Right cardiac atrium (tissue), 5 donors: ENCODE measurements at places on chromosomes 16 and 17.
A peak's percentile ranks its signal among the peaks of the same experiment; 100 is the strongest.

DNA sequence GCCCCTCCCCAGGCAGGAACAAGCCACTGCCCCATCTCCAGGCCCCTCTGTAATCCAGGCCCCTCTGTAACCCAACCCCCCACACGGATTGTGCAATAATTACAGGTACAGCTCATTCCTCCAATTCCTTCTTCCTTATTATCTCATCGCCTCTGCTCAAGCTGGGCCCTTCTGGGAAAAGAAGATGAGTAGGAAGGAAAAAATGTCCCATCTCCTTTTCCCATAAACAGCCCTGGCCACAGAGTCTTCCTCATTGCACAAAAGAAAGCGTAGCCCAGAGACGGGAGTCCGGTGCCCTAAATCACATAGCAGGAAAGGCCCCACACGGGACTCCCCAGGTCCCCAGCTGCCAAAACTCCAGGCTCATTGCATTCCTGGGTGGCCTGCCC, 3.6 kb upstream of the LITAFD start:
- no peak for DNase-seq

GRCh38 chr17:39118674-39119419, 32.6 kb downstream of the PLXDC1 start:
- no peak for DNase-seq

- DNase-seq, result no peak
Measured at GRCh38 chr17:39925282-39926134, 1.9 kb downstream of the ORMDL3 start.

- DNase-seq, result no peak
Measured at GRCh38 chr16:83336603-83337002, 471.2 kb upstream of the HSBP1 start.

DNA sequence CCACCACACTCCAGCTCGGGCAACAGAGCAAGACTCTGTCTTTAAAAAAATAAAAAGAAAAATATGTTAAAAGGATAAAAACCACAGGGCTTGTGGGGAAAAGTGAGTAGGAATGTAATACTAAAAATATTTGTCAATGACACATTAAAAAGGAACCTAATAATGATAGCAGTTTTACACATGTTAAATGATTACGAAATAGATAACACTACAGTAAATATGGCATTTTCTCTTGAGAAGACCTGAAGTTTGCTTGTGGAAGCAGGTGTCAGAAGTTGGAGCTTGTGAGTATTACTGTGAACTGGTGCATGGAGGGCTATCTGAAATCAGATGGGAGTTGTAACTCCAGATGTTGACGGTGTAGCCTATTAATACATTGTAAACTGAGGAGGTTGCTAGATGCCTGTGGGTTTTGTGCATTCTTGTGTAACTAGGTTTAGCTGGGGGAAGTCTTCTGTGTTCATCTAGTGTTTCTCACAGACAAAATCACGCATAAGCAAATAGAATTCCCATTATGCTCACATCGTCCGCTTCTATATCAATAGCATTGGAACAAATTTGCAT, 44.2 kb upstream of the CLEC18A start:
- no peak for DNase-seq

DNA sequence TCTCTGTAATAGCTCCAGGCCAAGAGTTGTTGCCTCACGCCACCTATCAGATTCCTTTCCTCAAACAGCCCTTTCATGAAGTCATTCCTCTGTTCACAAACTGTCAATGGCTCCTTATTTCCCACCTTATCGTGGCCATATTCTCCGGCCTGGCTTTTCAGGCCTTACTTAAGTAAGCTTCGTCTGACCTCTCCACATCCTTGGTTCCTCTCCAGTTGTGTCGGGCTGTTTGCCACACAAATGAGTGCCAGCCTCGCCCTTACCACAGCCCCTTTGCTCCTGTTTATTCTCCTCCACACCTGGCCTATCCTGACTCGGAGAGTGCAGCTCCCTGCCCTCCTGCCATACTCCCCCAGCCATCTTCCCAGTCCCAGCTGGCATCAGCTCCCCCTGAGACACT, 2.0 kb downstream of the TP53I13 start:
- DNase-seq, result no peak

- DNase-seq, result no peak
Measured at GRCh38 chr16:15477802-15478201, 43.4 kb downstream of the BMERB1 start.

GRCh38 chr16:83907631-83908250, 8.8 kb downstream of the MLYCD start:
- DNase-seq, result no peak

- DNase-seq, result no peak
Measured at GRCh38 chr17:2909846-2910234, 113.6 kb downstream of the RAP1GAP2 start.

DNA sequence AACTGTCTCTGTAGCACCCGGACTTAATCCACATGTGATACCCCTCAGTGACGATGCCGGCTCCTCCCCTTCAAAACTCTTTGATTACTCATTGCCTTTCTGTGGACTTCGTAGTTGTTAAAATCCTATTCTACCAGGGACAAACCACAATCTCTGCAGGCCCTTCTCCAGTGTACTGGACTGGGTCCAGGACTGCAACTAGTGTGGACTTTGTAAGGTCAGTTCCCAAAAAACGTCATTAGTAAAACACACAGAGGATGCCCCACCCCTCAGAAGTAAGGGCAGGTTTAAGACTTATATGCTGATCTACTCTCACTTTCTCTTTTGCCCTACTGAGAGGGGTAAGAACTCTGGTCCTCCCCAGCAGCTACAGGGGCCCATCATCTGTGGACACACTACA, 10.5 kb upstream of the NUDT7 start:
- no peak for DNase-seq

- DNase-seq, result no peak
Measured at GRCh38 chr17:40190197-40191021, 13.1 kb downstream of the RAPGEFL1 start.

DNA sequence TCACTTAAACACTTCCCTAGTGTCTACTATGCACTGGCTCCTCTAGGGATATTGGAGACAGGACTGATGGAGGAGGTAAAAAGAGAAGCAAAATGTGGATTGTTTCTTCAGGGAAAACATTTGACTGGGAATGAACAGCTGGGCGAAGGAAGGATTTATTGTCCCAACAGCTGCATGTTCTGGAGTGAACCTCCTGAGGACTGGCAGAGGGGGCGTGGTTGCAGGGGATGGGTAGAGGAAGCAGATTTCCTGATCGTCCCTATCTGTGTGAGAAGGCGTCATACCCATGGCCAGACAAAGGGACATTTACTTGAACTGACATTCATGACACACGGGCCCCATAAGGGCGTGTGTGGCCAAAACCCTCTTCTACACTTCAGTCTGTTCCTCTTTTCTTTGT, 321.5 kb downstream of the MAP2K4 start:
- no peak for DNase-seq

DNA sequence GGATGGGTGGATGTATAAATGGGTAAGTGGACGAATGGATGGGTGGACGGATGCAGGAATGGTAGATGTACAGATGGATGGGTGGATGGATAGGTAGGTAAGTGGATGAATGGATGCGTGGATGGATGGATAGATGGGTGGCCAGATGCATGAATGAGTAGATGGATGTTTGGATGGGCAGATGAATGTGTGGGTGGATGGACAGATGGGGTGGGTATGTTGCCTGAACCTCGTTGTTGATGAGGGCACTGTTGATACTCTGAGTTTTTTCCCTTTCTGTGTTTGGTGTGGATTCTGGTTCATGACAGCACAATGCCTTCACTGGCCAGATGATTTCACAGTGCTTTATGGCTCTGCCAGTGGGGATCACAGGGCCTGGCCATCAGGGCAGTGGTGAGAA, 208.3 kb downstream of the NPIPB11 start:
- DNase-seq, result no peak

DNA sequence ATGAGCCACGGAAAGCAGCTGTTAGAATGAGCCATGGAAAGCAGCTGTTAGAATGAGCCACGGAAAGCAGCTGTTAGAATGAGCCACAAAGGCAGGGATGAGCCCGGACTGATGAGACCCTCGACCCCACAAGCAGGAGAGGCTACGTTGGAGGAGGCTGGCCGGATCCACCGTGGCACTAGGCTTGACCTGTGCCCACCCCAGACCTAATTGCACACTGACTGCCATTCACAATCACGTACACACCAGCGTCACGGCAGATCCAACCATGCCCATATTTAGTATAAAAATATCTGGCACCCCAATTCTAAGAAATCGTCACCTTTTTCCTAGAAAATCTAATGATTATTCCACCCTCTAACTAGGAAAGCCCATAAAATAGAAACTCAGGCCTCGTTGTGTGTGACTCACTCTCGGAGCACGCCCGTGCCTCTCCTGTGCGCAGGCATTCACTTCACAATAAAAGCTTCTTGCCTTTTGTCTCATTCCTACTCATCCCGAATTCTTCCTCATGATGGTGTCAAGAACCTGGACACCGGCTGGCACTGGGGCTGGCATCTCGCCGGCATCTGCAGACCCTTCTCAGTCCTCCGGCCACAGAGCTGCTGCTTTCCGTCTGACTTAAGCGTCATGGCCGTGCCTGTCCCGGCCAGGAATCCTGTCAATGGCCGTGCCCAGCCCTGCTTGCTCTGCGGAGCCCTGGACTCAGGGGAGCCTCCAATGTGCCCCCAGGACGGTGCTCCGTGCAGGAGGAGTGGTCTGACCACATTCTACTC, 5.5 kb upstream of the SECTM1 start:
- DNase-seq, result no peak

- DNase-seq, result peak; percentile 19
Measured at GRCh38 chr17:73748508-73748907, 104.3 kb upstream of the SDK2 start.

- peak; percentile 78 for DNase-seq
Measured at GRCh38 chr17:77555741-77556291, 402.7 kb upstream of the TNRC6C start.

DNA sequence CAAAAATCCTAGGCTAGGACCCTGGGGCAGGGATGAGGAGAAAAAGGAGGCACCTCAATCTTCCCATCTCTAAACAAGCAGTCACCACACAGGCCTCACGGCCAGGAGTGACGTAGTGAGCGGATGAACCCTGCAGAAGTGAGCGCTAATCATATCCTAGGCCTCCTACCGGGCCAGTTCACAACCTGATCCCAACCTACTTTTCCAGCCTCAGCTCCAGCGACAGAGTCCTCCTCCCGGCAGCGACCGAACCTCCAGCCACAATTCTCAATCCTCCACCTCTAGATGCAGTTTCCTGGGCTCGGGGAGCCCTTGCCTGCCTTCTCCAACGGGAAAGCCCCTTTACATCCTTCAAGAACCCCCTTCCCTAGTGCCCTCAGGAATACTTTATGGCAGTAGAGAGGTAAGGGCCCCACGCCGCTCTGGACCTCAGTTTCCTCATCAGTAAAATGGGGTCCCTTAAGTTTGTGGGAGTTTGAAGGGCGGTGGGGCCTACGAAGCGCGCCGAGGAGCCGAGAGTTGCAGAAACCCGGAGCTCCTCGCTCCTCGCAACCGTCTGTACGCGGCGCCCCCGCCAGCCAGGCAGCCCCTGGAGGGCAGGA, 1.4 kb downstream of the ZNF668 start:
- no peak for DNase-seq

DNA sequence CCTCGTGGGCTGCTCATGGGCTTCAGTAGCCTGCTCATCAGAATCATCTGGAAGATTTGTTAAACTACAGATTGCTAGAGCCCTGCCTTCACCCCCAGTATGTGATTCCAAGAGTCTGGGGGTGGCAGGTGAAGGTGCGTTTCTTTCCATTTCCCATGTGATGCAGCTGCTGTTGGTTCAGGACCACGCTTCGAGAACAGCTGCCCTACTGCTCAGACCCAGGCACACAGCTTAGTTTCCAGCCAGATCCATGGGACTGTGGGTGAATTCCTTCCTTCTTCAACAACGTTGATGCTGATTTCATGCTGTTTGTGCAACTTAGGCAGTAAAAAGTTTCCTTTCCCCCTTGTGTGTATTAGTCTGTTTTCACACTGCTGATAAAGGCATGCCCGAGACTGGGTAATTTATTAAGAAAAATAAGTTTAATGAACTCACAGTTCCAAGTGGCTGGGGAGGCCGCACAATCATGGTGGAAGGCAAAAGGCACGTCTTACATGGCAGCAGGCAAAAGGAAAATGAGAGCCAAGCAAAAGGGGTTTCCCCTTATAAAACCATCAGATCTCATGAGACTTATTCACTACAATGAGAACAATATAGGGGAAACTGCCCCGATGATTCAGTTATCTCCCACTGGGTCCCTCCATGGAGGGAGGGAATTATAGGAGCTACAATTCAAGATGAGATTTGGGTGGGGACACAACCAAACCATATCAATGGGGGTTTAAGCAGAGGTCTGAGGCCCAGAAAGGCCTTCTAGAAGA, 159.2 kb downstream of the XYLT1 start:
- no peak for DNase-seq

GRCh38 chr17:19937522-19937921, 40.1 kb downstream of the AKAP10 start:
- no peak for DNase-seq

DNA sequence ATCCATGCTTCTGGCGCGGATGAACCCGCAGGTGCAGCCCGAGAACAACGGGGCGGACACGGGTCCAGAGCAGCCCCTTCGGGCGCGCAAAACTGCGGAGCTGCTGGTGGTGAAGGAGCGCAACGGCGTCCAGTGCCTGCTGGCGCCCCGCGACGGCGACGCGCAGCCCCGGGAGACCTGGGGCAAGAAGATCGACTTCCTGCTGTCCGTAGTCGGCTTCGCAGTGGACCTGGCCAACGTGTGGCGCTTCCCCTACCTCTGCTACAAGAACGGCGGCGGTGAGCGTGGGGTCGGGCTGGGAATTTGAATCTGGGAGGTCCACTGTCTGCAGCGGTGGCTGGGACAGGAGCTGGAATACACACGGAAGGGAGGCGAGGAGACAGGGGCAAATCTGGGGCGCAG, 904 bp downstream of the SLC6A2 start:
- DNase-seq, result no peak

DNA sequence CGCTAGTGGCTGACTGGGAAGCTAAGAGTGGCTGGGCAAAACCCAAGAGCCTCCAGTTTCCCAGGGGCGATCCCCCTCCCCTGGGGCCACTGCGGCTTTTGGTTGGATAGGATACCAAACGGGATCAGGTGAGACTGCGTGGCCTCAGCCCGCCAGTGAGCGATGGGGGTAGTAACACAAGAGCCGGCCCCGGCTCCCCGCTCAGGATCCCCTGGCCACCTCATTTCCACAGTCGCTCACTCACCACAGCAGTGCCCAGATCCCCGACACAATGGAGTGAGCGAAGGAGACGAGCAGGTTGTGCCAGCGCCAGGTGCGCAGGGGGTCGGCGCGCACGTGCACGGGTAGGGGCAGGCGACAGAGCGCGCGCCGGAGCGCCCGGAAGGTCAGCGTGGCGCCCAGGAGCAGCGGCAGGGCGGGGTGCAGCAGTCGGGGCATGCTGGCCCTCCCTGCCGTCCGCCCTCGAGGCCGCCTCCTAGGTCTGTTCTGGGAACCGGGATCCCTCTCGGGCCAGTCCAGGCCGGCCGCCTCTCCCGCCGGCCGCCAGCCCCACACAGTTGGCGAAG, 290 bp downstream of the TLCD1 start:
- DNase-seq, result peak; percentile 90

DNA sequence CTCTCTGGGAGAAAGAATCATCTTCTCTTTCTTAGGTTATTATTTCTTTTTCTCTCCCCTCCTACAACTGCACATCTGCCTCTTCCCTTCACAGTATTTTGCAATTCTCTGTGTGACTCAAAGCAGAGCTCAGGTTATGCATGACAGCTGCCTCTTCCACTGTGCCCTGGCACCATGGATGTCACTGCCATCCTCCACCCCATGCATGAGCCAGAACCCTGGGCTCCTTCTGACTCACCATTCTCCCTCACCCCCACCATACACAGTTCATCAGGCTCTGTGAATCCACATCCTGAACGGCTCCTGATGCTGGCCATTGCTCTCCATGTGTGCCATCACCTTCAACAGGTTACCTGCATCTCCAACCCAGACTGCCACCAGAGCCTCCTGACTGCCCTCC, 23.9 kb downstream of the CA10 start:
- DNase-seq, result no peak

GRCh38 chr17:80035937-80036714, at the start of gene CCDC40:
TSS of gene CCDC40 (plus strand) at chr17:80036642. CDS start at chr17:80036663, 21 bp downstream.
- peak; percentile 89 for DNase-seq
